ENCODE measurements at places on chromosomes 13 and 19. TPM values are rescaled to one million over a fixed set of nuclear protein-coding genes. Genes with fewer than 3 reads are reported as not detected.

DNA sequence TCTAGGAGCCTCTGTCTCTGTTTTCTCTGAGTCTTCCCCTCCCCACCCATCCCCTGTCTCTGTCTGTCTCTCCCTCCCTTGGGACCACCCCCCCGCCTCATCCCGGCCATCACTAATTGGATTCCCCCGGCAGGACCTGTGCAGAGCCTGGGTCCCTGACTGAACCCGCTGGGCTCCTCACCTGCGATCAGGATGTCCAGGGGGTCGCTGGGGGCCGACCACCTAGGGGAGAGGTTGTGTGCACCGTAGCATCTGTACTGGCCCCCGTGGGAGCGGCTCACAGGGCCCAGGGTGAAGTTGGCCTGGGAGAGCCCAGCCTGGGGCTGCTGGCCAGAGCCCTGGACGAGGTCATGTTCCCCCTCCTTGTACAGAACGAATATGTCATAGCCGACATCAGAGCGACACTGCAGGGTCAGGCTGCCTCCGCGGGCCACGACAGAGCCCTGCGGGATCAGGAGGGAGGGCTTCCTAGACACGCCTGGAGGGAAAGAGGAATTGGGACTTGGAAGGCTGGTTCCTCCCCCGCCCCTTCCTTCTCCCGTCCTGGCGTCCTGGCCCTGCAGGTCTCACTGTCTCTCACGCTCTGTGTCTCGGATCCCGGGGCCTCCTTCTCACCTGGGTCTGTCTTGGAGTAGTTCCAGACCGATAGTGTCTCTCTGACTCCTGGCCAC lies 1.8 kb downstream of the LILRB5 start:
- DNase-seq, result no peak

DNA sequence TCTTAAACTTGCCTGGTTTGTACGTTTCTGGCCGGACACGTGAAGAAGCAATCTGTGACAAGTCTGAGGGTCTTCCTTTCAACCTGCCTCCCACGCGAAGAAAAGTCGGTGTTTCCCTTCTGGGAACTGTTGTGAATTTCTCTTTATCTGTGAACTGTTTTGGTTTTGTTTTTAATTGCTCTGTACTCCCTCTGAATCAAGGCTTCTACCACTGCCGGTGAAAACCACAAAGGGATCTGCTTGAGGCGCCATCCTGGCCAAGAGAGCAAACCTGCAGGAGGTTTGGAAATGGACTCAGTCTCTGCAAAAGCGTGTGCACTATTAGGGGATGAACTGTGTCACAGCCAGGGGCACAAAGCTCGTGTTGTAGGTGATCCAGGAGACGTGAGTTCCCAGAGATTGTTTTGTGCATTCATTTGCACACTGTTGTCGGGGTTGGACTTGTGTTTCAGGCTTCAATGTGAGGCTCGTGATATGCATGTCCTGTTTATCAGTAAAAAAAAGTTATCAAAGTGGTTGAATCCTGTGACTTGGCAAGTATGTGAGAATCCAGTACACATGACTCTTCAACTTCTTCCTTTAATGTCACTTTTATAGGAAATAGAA lies 9.7 kb downstream of the SIGLEC8 start:
- DNase-seq, result no peak

- no peak for DNase-seq
Observed at GRCh38 chr19:2805261-2805900, 14.3 kb upstream of the ZNF554 start.

- no peak for DNase-seq
Observed at GRCh38 chr13:39510316-39510695, 92.7 kb downstream of the LHFPL6 start.

Gene CD37
- not detected for total RNA-seq

Gene NALCN
- total RNA-seq, result 5.2 TPM

DNA sequence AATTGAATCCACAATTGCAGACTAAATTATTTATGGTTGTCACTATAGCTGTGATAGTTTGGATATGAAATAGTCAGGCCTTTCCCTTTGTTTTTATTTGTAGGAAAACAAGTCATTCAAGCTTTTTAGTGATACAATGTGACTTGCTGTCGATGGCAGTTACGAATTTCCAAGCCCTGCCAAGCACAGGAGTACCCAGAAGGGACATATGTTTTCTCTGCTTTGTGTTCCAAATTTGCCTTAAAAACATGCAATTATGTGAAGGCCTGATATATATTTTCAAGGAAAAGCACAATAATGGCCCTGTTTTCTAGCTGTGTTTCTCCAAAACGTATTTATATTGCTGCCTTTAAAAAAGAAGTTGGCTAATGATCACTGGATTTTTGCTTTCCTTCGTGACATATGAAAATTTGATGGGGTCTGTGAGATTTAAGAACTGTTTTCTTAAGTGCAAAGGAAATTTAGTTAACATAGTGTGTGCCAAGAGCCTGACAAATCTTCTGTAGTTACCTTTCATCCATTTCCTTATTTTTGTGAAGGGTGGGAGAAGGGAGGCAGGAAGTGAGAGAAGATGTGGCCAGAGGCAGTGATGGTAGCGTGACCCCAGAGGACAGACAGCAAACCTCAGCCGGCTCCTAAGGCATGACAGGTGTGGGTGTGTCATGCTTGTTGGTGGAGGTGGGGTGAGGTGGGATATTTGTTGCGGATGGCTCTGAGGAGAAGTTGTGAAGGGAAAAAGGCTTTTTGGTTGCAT lies 79.6 kb downstream of the TEX26 start:
- no peak for DNase-seq

Gene PRKD2
- total RNA-seq, result 39.4 TPM

Gene KDM4B
- 13.7 TPM for total RNA-seq

GRCh38 chr19:3132971-3133792 lies 2.7 kb upstream of the GNA15 start:
- DNase-seq, result no peak

DNA sequence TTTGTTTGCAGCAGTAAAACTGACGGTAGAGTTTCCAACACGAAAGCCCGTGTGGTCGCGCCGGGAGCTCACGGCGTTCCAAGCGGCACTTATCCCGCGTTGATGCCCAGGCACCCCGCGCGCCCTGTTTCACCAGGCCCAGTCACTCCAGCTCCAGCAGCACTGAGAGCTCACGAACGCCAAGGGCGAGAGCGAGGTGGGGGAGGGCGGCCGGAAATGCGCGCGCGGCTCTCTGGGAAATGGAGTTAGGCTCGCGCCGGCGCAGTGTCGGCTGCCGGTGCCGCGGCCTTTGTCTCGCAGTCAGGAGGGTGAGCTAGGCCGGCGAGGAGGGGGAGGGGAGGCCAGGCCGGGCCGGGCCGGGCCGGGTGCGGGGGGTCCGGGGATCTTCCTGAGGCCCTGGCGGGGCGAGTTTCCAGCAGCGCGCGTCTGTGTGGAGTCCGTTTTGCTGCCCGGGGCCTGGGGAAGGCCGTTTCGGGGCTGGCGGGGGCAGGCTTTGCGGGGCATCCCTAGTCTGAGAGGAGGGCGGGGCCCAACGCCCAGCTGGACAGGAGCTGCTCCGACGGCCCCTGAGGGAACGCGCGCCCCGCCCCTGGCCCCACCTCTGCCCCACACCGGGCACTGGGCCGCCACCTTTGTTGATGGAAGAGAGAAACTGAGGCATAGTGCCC lies at the start of gene ZNF135:
TSS of gene ZNF135 (plus strand) at position 280 of the 668 bp plus-strand sequence. CDS start 721 bp downstream, outside the sequence.
- peak; percentile 20 for DNase-seq

Data from pulmonary artery endothelial cell (primary cell).